Cortex of kidney (tissue), 1 donor: ENCODE measurements at places on chromosomes 4 and X.

GRCh38 chrX:1451661-1452515 is 821 bp downstream of the ASMTL start:
- DNase-seq: no peak

DNA sequence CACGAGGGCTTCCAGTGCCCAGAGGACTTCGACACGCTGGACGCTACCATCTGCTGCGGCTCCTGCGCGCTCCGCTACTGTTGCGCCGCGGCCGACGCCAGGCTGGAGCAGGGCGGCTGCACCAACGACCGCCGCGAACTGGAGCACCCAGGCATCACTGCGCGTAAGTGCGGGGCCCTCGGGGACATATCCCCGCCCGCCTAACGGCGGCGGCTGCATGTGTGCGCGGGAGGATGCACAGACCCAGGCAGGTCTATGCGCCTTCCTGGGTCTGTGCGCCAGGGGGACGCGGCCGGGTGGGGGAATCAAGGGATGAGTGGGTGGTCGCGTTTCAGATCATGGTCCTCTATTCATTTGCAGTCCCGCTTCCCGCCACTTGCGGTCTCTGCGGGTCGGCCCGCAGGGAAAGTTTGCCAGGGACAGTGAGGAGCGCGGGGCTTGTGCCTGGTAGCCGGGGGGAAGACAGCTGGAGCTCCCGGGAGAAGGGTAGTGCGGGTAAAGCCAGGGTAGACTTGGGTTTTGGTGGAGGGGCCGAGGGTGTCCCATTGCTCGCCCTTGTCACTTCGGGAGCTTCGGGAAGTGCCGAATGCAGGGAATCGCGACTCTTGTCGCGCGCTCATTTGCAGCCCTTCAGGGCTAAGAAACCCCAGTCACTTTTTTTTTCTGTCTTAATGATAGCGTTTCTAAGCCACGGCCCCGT is 1.0 kb downstream of the SHISA3 start:
- DNase-seq: no peak

- DNase-seq: no peak
These were observed 238.1 kb downstream of the SLITRK2 start for GRCh38 chrX:146055733-146056132.

GRCh38 chr4:76737771-76738085 is 160.2 kb downstream of the SOWAHB start:
- no peak for DNase-seq

DNA sequence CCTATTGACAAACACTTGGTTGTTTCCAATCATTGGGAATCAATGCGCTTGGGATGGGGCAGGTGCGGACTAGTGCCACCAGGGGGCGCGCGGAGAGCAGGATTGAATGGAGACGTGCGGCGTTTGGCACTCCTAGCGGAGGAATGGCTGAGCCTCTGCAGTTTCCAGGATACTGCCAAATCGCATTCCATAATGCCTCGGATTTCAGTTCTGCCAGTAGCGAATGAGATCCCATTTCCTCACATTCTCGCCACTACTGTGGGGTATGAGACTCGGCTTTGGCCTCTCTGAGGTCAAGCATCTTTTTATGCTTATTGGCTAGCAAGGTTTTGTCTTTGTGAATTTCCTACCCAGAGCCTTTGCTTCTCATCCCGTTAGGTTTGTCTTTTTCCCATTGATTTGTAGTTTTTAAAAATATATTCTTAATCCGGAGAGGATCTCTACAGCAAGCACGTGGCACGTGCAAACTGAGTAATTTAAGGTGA is 28.7 kb downstream of the CLDN34 start:
- no peak for DNase-seq

GRCh38 chr4:20614816-20615215 is 85.4 kb upstream of the PACRGL start:
- DNase-seq: no peak
